Osteocyte (in vitro differentiated cells): ENCODE measurements at places on chromosomes 3 and 15.

GRCh38 chr3:100709842-100710260 is 557 bp downstream of the TFG start:
- DNase-seq: peak; percentile 85

GRCh38 chr3:84985795-84986194 is 27.0 kb downstream of the CADM2 start:
- DNase-seq: no peak

DNA sequence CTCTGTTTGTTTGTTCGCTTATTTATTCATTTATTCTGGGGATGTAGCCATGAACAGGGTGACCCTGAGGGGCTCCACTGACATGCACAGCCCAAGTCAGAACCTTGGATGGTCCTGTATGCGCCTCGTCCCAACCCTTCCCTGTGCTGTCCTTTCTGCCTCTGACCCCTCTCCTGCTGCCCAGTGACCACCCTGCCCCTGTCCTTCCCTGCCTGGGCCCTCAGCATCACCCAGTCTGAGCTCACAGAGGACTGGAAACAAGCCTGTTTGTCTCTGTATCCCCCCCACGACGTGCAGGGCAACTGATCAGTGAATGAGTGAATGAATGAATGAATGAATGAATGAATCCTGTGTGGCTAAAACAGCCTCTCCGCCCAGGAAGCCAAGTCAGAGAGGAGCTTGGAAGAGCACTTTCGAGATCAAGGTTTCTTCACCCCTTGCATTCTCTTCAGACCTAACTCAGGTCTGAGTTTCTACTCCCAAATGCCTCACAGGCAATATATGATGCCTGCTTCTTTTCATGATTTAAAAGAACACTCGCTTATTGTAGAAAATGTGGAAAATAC is 157.7 kb downstream of the SMAD6 start:
- DNase-seq: peak; percentile 78

GRCh38 chr3:23004971-23005370 is 198.2 kb upstream of the UBE2E2 start:
- no peak for DNase-seq

GRCh38 chr15:77392762-77393470 is 27.0 kb downstream of the PEAK1 start:
- DNase-seq: no peak

DNA sequence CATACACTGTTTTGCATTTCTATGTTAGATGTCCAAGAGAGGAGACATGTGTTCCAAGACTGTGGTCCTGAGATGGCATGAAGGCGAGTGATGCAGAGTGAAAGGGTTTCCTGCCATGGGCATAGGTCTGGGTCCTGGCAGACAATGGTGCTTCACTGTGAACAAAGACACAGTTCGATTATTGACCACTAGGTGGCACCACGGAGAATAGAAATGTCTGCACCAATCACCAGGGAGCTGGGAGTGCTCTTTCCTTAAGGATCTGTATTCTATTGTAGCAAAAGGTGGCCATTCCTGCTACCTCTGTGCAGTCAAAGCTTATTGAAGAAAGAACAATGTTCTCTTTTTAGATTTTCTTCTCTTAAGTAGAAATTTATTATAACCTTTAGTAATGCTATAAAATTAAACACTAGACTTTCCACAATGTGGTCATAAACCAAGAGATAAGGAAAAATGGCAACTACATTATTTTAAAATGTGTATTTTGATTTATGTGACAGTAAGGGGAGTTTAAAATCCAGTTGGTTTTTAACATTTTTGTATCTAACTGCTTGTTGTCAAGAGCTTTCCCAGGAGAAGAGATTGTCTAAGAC is 88.7 kb downstream of the GABRG3 start:
- DNase-seq: no peak

DNA sequence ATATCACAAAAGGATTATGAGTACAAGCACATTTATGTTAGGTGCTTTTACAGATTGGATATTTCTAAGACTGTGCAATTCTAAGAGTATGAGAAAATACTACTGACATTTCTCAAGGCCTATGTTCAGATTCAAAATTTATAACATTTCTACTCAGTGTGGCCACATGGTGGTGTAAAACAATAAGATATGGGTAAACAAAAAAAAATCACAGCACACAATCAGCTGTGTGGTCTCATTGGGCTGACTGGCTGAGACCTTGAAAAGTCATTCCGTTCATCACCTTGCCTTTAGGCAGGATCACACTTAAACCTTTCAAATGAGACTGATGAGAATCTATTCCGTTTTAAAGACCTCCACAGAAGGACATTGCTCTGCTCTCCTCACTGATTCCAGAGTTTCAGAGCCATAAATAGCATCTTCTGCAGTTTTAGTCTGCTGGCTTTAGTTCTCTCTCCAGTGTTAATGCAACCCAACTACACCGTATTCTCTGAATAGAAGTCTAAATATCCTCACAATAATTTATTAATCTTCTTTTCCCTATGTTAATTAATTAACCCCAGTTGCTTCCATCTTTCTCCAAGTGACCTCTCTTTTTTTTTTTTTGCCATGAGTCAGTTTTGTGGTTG is 158.2 kb downstream of the SPATA16 start:
- no peak for DNase-seq

- no peak for DNase-seq
Measured at GRCh38 chr3:132803889-132804288, 81.7 kb upstream of the NPHP3 start.

GRCh38 chr3:42894698-42895579 is 11.0 kb upstream of the ZNF662 start:
- DNase-seq: no peak

GRCh38 chr3:162558016-162558415 is 1061.4 kb downstream of the OTOL1 start:
- no peak for DNase-seq

GRCh38 chr3:129608936-129609590 is 2.6 kb upstream of the PLXND1 start:
- no peak for DNase-seq

DNA sequence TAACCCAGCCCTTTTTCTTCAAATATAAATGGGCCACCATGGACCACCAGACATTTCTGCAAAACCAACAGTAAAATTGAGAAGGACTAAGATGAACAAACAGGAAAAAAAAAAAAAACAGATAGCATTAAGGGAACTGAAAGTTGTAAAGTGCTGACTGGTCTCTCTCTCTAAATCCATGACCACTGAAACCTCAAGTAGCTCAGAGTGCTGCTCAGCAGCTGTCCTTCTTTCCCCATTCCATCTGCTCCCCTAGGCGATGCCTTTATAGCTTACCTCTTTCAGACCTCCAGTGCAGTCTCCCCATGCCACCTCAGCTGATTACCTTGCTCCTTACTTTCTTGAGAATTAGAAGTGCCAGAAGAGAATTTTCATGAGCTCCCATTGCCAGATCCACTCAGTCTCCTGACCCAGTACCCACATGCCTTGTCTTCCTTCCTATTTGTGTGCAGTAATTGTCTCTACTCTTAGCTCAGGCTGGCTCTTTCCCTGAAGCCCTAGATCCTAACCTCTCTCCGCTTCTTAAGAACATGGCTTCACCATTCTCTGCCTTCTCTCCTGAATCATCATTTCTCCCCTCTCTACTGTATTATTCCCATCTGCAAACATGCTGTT is 23.9 kb upstream of the XIRP1 start:
- no peak for DNase-seq

GRCh38 chr15:41115161-41115651 is 874 bp downstream of the INO80 start:
- DNase-seq: no peak

- DNase-seq: peak; percentile 51
Measured at GRCh38 chr3:52890735-52891134, 6.6 kb downstream of the STIMATE start.

GRCh38 chr3:44016818-44017217 is 224.9 kb upstream of the TOPAZ1 start:
- DNase-seq: no peak

GRCh38 chr3:190345027-190345821 is 23.0 kb upstream of the CLDN1 start:
- DNase-seq: no peak

DNA sequence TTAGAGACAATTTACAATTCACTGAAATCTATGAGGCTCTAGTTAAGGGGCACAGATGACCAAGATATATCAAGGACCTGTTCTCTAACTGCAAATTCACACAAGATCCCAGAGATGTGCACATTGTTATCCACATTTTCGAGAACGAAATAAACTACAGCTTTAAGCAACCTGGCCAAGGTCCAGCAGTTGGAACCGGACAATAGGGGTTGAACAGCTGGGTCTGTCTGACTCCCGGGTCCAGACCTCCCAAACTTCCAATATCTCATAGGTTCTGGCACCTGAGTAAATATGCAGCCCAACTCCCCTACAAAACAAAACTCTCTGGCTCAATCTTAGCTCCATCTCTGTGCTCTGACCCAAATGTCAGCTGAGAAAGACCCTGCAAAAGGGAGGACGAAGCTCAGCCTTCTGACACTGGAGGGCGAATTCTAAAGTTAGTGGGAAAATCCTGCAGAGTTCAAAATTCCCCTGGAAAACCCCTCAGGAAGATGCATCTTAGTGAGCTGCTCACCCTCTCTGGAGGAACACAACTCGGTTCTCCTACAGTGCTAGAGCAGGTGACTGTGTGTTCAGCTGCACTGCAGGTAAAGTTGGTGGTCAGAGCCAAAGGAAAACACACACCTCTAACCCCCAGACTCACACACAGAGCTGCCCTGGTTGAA is 14.2 kb upstream of the SPATA12 start:
- DNase-seq: no peak

DNA sequence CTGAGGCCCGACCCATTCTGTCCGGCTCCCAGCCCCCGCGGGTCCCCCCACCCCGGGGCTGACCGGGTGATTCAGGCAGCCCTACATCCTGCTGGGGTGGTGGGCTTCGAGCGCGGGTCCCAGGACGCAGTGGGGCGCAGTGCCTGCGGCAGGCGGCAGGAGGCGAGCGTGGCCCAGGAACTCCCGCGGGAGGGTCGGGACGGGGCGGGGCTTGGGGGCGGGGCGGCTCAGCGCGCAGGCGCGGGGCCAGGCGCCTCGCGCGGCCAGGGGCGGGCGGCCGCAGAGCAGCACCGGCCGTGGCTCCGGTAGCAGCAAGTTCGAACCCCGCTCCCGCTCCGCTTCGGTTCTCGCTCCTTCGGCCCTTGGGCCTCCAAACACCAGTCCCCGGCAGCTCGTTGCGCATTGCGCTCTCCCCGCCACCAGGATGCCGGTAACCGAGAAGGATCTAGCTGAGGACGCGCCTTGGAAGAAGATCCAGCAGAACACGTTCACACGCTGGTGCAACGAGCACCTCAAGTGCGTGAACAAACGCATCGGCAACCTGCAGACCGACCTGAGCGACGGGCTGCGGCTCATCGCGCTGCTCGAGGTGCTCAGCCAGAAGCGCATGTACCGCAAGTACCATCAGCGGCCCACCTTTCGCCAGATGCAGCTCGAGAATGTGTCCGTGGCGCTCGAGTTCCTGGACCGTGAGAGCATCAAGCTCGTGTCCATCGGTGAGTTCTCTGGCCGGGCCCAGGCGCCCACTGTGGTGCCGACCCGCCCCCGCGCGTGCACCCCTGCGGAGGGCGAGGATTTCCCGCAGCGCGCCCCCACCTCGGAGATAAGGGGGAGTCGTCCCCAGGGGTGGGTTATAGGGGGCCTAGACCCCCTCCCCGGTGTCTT is at the start of gene FLNB:
Gene FLNB (plus strand): TSS at position 282 of the 885 bp plus-strand sequence. CDS start 143 bp downstream, at position 425.
- peak; percentile 93 for DNase-seq

DNA sequence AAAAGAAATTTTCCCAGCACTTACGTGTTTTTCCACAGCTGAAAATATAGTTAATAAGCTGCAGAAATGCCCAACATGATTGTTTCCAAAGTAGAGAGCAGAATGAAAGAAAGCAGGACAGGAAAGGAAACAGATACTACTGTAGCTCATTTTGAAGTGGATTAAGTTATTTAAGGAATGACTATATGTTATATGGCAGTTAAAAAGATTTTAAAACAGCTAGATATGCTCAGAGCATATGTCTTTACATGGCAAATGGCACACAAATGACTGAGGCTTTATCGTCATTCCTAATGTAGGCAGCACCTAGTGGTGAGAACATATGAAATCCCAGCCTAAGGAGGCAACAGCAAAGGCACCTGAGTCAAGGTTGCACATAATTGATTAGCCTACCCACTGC is 106.6 kb upstream of the SEMA6D start:
- DNase-seq: no peak

DNA sequence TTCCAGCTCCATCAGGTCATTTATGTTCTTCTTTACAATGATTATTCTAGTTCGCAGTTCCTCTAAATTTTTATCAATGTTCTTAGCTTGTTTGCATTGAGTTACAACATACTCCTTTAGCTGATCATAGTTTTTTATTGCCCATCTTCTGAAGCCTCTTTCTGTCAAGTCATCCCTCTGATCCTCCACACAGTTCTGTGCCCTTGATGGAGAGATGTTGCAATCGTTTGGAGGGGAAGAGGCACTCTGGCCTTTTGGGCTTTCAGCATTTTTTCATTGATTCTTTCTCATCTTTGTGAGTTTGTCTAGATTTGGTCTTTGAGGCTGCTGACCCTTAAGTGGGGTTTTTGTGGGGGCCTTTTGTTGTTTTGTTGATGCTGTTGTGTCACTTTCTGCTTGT is 234.6 kb upstream of the CBLB start:
- no peak for DNase-seq

GRCh38 chr15:40931300-40932142 is 2.4 kb downstream of the DLL4 start:
- DNase-seq: no peak

- DNase-seq: no peak
Measured at GRCh38 chr15:29058903-29059539, 173.2 kb downstream of the APBA2 start.

DNA sequence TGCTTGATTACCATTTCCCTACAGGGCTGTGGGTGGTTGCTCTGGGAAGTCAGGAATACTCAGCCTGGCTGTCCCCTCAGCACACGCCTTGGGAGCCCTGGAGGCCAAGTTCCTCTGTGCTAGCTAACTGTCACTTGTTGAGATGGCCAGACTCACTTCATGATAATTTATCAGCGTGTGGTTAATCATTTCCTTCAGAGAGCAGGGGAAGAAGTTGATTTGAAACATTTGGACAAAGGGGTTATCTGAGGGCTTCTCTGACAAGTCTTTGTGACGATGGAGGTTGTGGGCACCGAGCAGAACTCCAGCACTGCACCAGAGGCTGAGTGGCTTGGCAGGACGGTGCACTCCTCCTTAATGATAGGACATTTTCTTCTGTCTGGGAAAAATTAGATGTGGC is 61.9 kb downstream of the WHAMM start:
- DNase-seq: no peak

- DNase-seq: no peak
Measured at GRCh38 chr15:58295637-58296215, 136.1 kb upstream of the LIPC start.

DNA sequence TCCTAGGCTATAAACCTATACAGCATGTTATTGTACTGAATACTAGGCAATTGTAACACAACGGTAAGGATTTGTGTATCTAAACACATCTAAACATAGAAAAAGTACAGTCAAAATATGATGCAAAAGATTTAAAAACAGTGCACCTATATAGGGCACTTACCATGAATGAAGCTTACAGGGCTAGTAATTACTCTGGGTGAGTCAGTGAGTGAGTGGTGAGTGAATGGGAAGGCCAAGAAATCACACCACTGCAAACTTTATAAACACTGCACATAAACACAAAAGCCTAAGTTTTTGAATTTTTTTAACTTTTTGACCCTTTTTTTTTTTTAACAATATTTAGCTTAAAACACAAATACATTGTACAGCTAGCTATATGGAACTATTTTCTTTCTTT is 204.7 kb upstream of the CTNNB1 start:
- no peak for DNase-seq
